ENCODE measurements at places on chromosomes 11 and 22.
A peak's percentile ranks its signal among the peaks of the same experiment; 100 is the strongest.

DNA sequence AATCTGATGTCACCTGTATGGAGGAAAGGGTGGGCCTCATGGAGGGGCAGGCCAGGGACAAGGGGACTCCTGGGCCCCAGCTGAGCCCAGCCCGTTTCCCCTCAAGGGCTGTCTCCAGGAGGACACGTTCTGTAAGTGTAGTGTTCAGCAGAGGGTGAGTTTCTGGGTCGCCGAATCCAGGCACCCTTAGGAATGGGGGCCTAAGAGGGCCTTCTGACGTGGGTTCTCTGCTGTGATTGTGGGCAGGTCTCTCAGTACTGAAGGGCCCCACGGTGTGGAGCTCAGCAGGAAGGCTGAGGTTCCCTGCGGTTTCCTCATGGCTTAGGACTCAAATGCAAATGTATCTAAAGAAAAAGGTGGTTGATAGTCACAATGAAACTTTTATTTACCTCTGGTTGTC lies 6.5 kb downstream of the PTDSS2 start:
- no peak for DNase-seq

DNA sequence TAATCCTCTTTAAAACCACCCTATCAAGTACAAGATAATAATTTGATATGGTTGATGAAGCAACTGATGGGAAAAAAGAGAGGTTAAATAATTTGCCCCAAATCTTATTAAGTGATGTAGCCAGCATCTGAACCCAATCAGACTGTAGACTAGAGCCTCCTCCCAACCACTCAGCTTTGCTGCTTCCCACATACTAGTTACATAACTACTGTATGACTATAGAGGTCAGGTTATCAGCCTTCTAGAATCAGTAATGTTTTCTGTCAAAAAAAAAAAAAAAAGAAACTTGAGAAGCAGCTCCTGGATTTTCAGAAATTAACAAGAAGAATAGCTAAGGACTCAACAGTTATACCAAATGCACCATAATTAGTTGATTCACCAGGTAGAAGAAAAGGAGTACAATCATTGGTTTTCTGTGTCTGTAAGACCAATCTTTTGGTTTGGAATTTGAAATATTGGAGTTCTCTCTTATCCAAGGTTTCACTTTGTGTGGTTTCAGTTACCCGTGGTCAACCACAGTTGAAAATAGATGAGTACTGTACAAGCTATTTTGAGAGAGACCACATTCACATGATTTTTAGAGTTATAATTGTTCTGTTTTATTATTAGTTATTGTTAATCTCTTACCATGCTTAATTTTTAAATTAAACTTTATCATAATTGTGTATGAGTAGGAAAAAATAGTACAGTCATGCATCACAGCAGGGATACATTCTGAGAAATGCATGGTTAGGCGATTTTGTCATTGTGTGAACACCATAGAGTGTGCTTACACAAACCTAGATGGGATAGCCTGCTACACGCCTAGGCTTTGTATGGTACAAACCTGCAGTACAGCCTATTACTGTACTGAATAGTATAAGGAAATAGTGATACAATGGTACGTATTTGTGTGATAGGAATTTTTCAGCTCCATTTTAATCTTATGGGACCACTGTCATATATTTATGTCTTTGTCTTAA lies 72.2 kb downstream of the PDHX start:
- DNase-seq, result no peak

- no peak for DNase-seq
Observed at GRCh38 chr22:36736701-36737320, 33.3 kb upstream of the CACNG2 start.

DNA sequence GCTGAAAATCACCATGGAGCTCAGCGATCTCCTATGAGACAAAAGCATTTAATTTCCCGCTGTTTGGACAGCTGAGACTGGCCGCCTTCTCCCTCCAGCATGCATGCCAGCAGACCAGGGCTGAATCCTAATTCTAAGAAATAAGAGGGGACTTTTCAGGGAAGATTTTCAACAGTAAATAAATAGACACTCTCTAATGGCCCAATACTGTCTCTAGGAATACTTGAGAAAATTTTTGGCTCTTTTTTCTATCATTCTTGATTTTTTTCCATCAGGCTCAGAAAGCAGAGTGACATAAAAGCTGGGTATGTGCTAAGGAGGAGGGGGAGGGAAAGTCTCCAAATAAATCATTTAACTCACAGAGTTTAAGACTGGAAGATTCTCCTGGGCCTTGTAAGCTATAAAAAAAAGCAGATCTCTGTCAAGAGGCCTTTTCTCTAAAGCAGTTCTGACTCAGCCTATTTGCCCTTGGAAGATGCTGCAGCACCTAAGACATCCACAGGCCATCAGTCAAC lies 17.6 kb upstream of the SPON1 start:
- peak; percentile 17 for DNase-seq

DNA sequence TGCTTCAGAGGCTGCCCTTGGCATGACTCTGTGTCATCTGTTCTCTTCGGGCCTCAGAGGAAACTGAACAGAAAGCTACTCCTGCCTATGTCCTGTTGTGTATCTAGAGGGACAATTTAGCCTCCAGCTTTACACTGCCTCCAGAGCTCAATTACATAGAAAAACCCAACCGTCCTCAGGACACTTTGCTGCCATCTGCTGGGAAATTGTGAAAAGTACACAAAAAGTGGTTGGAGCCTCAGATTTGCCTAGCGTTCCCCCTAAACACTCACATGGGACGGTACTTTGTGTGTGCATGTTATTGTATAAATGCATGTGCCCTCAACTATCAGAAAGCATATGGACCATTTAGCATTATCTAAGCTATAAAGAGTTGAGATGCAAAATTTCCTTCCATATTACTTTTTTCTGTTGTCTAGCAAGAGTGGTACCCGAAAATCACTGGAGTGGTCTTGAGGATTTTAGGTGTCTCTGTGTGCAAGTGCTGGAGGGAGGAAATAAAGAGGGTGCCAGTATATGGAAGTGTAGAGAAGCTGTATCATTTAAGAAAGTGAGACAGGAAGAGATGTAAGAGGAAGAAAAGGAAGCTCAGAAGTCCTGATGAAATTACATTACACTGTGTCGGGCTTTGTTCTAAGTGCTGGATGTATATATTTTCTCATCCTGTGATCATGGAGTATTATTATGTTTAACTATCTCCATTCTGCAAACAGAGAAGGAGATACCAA lies 8.7 kb upstream of the MS4A4E start:
- no peak for DNase-seq

DNA sequence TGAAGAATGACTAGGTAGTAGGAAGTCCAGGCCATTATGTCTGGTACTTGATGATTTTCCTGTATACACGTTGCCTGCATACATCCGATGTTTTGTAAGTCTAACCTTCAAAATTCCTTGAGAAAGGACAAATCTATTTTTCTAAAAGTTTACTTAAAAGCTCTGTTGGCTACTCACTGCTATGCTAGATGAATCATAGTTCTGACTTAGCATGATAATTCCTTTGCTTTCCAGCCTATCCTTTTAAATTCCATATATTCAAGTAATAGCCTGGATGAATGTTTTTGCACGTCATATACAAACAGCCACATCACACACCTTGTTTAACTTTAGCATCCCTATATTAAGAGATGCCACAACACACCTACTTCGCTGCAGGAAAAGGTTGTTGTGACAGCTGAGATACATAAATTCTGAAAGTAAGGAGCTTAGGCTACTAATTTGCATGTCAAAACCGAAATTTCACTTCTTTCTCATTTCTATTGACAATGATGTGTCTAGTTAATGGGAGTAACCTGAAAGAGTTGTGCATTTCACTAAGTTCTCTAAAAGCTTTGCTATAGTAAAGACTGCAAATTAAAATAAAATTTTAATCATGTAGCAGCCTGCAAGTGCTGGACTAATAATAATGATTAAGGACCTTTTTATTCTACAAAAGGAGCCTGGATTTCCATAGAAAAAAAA lies 1116.4 kb downstream of the JRKL start:
- no peak for DNase-seq

GRCh38 chr11:86069408-86070101 lies 671 bp upstream of the PICALM start:
- no peak for DNase-seq

DNA sequence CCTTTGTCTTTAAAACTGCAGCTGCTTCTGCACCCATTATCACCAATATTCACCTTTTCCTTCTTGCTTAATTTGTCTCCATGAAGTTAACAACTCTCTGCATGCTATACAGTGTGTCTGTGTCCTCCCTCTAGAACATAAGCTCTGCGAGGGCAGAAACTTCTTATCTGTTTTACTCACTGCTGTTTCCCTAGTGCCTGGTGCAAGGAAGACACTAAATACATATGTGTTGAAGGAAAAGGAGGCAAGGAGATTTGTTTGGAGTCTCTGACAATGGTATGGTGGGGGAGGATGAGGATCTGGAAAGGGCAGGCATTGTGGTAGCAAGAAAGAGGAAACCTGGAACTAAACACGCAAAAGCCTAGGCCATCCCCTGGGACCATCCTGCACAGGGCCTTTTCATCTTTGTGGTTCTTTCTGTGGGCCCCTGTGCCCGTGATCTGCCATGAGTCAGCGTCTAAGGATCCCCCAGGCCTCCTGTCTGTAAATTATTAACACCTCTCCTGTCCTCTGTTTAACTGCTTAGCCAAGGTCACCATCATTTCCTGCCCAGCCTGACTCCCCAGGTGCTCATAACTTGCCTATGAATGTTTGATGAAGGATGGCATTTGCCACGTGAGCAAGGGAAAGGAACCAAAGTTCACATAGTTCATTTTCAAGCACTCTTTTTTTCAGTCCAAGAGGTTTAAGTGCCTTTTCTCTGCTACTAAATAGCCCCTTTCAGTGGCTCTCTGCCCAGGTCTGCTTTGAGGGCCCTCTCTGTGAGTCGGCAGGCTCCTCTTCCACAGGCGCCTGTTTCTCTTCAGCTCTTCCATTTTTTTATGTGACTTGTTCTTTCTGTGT lies 131.1 kb downstream of the RASSF10 start:
- no peak for DNase-seq

GRCh38 chr22:50657925-50658324 lies 14.7 kb upstream of the SHANK3 start:
- DNase-seq, result no peak

DNA sequence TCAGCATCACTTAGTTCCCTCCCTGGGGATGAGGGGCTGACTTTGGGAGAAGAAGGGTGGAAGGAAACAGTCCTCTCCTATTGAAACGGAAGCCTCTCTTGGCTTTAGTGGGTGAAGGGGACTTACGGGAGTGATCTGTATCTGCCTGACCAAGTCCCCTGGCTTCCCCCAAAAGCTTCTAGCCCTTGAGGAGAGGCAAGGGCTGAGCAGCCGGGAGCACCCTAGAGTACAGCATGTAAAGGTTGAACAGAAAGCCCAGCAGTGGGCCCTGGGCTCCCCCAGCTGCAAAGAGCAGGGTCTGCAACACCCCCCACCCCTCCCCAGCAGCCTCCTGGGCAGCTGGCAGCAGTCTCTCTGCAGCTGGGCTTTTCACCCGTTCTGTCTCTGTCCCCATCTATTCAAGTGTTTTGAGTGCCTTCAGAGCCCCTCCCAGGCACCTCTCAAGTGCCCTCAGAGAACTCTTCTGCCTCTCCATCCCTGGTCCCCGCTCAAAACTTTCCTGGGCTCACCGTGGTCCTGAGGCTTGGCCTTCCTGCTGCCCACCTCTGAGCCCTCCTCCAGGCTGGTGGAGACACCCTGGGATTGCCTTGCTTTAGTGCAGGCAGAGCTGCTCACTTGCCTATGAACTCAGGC lies 2.7 kb downstream of the CAPN5 start:
- DNase-seq, result no peak

DNA sequence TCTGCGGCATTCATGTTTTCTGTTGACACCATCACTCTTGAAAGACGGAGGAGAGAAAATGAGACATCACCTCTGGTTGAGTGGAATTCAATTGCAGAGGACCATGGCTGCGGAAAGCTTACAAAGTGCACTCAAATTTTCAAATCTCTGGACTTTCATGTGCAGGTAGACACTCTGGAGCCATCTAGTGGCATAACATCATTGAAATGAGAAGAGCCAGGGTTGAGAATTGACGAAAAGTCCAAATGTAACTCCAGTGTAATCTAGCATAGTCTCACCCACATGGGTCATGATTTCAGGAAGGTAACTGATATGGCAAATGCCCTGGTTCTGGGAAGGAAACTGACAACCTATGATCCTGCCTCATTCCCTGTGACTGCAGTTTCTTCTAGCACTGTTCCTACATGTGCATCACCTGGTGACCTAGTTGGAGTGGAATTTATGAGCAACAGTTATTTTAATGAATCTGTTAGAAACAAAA lies 687.8 kb downstream of the KCNA4 start:
- no peak for DNase-seq

GRCh38 chr11:76062733-76063132 lies 143.6 kb downstream of the WNT11 start:
- no peak for DNase-seq

DNA sequence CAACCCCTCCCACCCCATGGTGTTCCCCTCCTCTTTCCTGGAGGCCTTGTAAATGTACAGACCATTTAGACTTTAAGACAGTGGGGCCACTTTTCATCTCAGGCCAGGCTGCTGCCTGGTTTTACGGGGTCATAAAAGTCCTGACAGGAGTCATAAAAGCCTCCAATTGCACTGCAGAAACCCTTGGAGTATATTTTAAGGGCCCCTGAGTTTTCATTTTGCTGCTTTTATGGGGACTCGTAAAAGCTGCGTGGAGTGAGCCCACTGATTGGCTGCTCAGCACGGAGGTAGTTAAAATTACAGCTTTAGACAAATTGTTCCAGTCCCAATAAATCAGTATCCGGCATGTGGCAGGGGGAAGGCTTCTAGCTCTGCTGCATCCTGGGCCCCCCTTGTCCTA lies 627.6 kb downstream of the NTM start:
- no peak for DNase-seq

DNA sequence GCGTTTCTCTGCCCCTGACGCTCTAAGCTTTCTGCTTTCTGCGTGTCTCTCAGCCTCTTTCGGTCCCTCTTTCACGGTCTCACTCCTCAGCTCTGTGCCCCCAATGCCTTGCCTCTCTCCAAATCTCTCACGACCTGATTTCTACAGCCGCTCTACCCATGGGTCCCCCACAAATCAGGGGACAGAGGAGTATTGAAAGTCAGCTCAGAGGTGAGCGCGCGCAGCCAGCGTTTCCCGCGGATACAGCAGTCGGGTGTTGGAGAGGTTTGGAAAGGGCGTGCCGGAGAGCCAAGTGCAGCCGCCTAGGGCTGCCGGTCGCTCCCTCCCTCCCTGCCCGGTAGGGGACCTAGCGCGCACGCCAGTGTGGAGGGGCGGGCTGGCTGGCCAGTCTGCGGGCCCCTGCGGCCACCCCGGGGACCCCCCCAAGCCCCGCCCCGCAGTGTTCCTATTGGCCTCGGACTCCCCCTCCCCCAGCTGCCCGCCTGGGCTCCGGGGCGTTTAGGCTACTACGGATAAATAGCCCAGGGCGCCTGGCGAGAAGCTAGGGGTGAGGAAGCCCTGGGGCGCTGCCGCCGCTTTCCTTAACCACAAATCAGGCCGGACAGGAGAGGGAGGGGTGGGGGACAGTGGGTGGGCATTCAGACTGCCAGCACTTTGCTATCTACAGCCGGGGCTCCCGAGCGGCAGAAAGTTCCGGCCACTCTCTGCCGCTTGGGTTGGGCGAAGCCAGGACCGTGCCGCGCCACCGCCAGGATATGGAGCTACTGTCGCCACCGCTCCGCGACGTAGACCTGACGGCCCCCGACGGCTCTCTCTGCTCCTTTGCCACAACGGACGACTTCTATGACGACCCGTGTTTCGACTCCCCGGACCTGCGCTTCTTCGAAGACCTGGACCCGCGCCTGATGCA lies at the start of gene MYOD1:
Gene MYOD1, plus strand, starts transcription at position 544 of the 910 bp plus-strand sequence. Its CDS starts 212 bp downstream, at position 756.
- no peak for DNase-seq

GRCh38 chr11:66835768-66836405 lies 7.4 kb upstream of the RCE1 start:
- no peak for DNase-seq
